ENCODE measurements at places on chromosomes 3 and 15.
A peak's percentile ranks its signal among the peaks of the same experiment; 100 is the strongest.

- DNase-seq, result no peak
Observed at GRCh38 chr3:171417137-171417536, 43.1 kb downstream of the TNIK start.

DNA sequence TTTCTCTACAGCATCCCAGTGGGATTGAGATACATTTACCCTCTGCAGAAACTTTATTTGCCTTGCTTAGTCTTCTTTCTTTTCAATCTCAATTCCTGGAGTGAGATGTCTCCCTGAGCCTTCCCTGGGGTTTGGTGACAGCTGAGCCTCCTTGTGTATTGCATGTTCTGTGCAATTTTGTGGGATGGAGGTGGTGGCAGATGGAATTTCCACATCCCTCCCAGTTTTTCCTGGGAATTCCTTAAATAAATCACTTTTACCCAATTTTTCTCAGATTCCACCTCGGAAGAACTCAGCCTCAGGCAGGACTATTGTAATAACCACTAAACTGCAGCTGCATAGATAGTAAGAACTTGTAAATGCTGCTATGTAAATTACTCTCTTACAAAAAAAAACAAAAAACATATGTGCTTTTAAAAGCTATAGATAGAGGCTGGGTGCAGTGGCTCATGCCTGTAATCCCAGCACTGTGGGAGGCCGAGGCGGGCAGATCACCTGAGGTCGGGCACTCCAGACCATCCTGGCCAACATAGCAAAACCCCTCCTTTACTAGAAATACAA, 88.5 kb upstream of the ABHD17C start:
- DNase-seq, result no peak

GRCh38 chr15:69804786-69805185, 292.9 kb downstream of the TLE3 start:
- DNase-seq, result peak; percentile 64

DNA sequence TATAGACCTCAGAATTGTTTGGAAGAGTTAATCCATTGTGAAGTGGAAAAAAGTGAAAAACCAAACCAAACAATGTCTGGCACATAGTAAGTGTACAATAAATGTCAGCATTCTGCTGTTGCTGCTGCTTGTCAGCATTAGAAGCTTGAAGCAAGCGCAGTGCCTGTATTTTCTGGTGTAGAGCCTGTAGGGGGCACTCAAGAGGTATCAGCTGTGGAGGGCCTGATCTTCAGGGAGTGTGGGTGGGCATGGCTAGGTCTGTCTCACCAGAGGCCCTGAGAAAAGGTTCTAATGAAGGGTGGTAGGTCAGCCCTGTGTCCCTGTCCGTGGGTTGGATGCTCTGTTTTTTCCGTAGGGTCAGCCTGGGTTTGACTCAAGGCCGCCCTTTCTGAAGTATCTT, 3.6 kb downstream of the ADAMTSL3 start:
- no peak for DNase-seq

- no peak for DNase-seq
Observed at GRCh38 chr3:46984591-46985459, 5.4 kb downstream of the NBEAL2 start.

GRCh38 chr15:69359722-69360121, 54.4 kb upstream of the KIF23 start:
- no peak for DNase-seq

Data from CD14-positive monocyte (primary cell).